Transverse colon (tissue), 4 donors: ENCODE measurements at places on chromosomes 1 and 21. TPM values are rescaled to one million over a fixed set of nuclear protein-coding genes. Genes with fewer than 3 reads are reported as not detected.

Gene PLA2G4A
- total RNA-seq: 8.3 TPM

Gene RBM11
- 3.3 TPM for total RNA-seq

DNA sequence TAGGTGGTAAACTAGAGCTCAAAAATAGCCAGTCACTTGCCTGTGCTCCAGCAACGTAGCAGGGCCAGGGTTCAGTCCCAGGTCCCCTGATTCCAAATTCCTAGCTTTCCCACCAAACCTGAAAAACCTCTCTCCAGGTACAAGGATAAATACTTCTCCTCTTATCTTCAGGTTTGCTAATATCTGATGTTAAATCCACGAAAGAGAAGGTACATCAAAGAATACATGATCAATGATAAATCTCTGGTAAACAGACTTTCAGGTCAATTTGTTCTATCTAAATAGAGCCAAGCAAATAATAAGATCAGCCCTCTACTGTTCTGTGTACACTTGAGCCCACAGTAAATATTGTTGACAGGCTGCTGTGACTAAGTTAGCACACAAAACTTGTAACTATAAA is 52.1 kb upstream of the AKT3 start:
- DNase-seq: no peak

DNA sequence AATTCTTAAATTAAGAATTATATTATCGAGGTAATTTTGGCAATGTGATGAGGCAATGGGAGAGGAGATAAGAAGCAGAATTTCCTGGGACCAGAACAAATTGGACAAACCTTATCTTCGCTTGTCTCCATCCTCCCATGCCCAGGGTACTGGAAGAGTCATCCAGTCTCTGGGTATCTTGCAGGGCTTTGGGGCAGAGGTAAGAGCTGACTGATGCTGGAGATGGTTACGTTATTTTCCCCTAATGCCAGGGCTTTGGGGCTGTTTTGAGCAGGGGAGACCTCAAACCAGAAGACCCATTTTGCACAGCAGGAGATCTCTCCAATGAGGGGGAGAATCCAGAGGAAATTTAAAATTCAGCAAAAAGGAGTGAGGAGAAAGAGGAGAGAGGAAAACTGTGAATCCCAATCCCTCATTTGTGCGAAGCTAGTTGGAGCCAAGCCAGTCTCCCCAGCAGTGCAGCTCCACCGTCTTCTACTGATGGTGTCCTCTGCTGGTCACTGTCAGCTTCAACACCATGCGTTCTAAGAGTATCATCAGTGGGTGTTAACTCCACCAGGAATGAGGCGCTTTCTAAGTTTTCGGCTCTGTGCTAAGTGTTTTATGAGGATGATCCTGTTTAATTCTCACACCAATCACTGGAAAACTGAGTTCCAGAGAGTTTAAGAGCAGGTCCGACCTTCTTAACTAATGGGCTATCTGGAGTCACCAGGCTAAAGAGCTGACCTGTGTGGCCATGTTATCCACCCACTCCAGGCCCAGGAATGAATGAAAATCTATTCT is 86.8 kb upstream of the CD34 start:
- DNase-seq: peak; percentile 81

- no peak for DNase-seq
Observed at GRCh38 chr21:32185103-32185502, 93.7 kb downstream of the MIS18A start.

DNA sequence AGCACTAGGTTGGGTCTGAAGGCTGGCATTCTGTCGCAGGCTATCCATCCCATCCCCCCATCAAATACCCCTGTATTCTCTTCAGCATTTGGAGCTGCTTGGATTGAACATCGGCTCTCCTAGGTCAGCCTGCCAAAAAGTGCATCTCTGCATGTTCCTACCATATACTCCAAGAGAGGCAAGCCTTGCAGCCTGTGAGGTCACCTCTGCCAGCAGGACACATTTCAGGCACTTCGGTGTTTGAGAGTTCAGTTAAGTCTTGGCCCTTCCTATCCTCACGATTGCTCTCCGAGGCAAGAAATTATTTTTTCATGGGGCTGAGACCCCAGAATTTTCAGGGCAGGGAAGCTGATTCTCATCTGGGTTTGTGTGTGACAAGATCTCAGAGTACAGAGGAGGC is 2.6 kb downstream of the GPR25 start:
- DNase-seq: no peak

GRCh38 chr1:36099681-36100341 is 11.1 kb downstream of the ADPRS start:
- peak; percentile 84 for DNase-seq

- DNase-seq: no peak
Observed at GRCh38 chr1:209626346-209627026, 25.7 kb downstream of the LAMB3 start.

GRCh38 chr21:21530680-21531079 is 532.5 kb downstream of the NCAM2 start:
- no peak for DNase-seq

DNA sequence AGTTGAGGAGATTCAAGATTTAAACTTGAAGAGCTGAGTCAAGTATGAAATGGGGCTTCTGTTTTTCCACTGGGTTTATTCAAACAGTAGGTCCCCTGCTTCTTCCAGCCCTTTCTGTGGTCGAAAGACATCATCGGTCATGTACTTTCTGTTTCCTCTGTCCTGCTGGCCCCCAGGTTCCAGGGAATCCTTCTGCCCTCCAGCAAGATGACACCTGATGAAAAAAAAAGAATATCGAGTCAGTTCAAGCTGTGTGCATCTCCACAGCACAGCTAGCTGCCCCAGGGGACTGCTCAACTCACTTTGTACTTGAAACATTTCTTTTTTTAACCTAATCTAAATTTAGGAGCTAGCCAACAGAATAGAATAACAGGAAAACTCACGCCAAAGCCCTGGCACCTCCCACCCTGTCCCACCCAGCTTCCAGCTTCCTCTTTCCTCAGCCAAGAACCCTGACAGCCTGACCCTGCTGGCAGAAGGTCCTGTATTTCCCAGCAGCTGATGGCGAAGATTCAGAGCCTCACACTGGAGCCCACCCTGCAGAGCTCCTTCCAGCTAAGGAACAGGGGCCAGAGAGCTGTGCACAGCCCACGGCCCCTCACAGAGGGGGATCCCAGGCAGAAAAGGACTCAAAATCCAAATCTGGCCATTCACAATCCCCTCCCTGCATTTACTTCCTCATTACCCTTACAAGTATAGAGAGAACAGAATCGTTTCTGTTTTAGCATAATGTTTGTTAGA is 176.5 kb downstream of the PSMG1 start:
- peak; percentile 65 for DNase-seq

DNA sequence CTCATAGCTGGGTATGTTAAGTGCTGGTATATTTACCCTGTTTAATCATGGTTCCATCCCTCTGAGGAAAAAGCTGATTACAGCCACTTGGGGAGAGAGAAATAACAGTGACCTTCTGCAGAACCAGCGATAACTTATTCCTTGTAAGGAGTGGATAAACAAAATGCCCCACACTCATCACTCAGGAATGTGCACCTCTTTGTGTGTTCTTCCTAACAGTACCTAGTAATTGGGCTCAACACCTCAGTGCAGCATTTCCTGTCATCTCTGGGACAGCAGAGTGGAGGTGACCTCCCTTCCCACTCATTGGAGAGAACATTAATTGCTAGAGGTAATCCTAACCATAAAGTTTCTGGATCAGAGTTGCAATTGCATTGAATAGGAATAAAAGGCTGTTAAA is 112.5 kb upstream of the F3 start:
- DNase-seq: no peak

DNA sequence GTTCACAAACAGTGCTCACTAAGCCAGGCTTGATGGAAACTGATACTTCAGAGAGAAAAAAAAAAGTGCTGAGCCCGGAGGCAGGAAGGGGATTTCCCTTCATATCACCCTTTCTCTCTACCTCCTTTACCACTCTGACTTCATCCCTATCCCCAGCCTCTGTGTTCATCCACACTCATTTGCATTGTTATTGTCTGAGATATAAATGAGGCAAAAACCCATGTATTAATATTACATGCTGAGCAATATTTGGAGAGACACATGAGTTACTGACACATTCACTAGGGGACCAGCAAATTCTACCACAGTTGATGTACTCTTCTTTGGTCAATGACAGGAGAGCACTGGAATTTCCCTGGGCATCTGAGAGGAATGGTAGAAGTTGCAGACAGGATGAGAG is 175.8 kb downstream of the TNFSF18 start:
- DNase-seq: no peak

DNA sequence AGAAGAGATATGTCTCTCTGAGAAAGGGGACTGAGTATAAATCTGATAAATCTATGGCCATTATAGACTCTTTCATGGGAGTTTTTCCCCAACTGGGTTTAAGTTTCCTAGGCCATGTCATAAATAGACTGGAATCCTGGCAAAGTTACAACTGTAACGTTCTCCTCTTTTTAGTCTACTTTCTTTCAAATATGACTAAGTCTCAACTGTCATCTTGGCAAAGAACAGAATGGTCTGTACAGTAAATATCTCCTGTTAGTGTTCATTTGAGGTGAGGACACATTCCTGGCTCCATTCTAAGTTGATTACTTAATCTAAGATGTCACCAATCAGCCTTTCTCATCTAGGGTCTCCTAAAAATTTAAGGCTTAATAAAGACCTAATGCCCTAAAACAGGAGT is 300.5 kb downstream of the BRINP2 start:
- DNase-seq: no peak

DNA sequence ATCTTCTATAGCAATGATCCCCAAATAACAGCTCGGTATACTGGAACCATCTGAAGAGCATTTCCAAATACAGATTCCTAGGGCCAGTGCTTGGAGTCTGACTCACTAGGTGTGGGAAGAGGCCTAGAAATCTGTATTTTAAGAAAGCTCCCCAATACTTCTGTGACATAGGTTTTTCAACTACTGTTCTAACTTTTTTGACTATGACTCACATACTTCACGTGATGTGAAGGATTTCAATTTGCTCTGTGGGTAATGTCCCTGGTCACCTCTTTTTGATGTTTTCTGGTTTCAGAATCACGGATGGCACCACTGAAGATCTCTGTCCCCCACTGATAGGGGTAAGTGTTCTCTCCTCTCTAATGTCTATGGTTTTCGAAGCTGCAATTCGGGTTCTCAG is 11.0 kb downstream of the ORC1 start:
- DNase-seq: no peak

DNA sequence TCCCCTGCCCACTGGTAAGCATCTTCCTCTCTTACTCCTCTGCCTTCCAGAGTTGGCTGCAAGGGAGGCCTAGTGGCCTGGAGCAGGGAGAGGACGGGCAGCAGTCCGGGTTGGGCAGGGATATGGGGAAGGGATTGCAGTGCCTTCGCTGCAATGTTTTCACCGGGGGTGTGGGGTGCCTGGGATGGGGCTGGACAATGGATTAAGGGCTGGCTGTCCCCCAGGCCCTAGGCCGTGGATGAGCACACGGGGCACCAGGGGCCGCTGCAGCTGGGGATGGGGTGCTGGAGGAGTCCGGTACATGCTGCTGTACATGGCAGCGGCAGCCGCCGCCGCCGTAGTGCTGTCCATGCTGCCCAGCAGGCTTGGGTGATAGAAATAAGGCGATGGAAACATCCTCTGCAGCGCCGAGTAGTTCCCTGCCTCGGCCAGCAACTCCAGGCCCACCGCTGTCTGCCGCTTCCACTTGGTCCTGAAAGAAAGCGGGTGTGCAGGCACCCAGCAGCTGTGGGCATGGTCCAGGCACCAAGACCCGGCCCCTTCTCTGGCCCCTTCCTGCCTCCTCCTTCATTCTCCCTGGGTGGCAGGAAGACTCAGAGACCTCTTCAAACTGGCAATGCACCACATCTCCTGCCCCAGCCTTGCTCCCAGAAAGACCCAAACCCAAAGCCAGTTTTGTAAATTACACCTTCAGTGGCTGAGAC is 4.8 kb downstream of the BARHL2 start:
- no peak for DNase-seq

DNA sequence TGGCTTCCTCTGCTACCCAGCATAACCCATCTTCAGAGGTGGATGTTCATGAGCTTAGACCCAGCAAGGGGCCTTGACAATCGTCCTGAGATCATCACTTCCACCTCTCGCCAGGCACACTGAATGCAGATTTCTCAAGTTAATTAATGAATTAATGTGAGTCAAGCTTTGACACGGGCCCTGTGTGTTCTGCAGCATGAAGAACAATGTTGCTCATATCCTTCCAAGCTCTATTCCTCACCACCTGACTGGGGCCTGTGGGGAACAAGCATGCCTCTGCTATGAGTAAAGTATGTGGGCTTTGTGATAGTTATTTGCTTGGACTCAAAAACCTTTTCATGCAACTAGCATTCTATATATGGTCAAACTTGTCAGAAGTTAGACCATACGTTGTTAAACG is 122.0 kb downstream of the SEC16B start:
- DNase-seq: no peak

Gene PSMG1
- 15.7 TPM for total RNA-seq

DNA sequence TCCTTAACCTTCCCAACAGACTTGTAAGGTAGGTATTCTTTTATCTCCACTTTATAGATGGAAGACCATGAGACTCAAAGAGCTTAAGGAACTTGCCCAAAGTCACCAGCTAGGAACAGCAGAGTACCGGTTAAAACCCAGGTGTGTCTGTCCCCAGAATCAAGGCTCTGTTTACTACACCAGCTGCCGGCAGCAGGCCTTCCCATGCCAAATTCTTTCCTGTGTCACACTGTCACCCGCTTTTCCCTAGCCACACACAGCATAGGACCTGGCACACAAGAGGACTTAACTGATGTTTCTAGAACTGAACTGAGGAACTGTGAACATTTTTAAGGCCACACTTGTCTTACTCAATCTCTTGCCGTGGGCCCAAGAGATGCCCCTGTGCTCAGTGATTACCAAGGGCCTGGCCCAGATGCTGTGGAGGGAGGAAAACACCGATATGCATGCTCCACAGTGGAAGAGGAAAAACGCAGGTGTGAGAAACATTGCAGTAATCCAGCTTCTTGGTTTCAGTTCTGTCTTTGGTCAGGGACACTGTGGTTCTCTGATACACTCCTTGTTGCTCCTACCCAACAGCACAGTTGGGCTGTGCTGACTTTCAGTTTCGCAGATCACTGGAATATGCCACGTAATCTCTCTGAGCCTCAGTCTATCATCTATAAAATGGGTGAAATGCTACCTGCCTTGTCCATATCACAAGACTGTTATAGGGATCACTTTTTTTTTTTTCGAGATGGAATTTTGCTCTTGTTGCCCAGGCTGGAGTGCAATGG is 13.9 kb upstream of the LY9 start:
- DNase-seq: peak; percentile 42

DNA sequence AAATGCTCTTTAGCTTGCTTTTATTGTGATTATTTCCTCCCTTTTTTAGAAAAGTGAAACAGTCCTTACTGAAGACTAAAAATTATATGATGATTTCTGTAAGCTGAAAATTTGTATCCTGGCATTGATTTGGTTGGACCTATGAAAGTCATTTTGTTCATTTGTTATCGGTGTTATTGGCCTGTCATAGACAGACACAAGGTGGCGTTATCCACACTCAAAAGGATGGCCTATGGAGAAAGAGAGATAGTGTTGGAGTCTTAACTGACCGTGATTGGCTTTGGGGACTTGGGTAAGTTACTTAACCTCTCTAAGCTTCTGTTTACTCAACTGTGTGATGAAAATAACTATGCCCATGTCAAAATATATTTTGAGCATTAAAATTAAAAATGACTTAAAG is 203.6 kb upstream of the CHODL start:
- no peak for DNase-seq

- no peak for DNase-seq
Observed at GRCh38 chr1:218294546-218294945, 9.5 kb downstream of the RRP15 start.
